ENCODE measurements at places on chromosomes 12 and 14.

DNA sequence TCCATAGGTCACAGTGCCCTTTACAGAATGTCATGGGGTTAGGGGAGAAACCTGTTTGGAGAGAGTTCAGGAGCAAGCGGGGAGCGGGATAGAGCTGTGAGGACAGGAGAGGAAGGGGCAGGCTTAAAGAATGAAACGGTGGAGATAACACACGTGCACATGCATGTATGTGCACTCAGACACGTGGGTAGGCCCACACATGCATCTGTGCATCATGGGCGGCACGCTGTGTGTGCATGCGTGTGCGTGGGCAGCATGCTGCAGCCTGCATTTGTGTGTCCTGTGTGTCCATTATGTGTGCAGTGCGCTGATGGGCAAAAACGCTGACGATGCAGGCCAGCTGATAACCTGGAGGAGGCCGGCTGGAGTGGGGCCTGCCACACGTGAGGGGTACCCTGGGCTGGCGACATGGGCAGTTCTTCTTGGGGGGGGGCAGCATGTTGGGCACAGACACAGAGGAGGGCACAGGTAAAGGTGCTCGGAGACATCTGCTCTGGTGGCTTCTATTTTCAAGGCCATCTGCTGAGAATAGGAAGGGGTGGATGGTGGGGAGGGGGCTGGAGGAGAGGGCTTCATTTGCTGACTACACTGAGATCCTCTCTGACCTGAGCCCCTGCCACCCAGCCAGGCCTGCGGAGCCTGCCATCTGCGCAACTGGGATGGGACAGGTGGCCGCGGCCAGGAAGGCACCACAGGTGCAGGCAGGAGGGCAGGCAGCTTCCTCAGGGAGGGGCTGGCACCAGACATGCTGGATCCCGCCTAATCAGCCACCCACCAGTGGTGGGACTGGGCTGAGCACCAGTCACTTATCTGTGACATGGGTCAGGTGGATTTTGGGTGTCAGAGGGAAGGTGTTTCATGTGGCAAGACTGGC is 4.6 kb upstream of the ANKRD9 start:
- no peak for DNase-seq

GRCh38 chr12:47218191-47218654 is 138.5 kb upstream of the AMIGO2 start:
- no peak for DNase-seq

GRCh38 chr12:69751476-69751875 is 12.8 kb downstream of the RAB3IP start:
- DNase-seq, result no peak

DNA sequence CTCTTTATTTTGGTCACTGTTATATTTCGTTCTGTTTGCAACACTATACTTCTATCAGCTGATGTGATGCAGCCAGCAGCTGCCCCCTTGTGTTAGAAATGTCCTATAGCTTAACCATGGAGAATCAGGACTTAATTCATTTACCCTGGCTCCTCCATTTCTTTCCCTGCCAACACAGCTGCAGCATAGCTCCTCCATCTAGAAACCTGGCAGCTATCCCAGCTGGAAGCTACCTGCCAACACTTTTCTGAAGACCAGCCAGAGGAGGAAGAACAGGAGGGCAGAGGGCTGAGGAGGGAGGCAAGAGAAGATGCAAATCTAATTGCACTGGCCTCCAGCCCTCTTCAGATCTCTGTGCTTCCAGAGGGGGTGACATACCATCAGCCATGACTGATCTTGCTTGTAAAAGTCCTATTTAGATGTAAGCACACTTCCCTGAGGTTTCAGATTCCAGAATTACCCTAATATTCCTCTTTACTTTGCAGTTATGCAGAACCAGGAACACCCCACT is 156.8 kb upstream of the TMEM260 start:
- peak; percentile 62 for DNase-seq

DNA sequence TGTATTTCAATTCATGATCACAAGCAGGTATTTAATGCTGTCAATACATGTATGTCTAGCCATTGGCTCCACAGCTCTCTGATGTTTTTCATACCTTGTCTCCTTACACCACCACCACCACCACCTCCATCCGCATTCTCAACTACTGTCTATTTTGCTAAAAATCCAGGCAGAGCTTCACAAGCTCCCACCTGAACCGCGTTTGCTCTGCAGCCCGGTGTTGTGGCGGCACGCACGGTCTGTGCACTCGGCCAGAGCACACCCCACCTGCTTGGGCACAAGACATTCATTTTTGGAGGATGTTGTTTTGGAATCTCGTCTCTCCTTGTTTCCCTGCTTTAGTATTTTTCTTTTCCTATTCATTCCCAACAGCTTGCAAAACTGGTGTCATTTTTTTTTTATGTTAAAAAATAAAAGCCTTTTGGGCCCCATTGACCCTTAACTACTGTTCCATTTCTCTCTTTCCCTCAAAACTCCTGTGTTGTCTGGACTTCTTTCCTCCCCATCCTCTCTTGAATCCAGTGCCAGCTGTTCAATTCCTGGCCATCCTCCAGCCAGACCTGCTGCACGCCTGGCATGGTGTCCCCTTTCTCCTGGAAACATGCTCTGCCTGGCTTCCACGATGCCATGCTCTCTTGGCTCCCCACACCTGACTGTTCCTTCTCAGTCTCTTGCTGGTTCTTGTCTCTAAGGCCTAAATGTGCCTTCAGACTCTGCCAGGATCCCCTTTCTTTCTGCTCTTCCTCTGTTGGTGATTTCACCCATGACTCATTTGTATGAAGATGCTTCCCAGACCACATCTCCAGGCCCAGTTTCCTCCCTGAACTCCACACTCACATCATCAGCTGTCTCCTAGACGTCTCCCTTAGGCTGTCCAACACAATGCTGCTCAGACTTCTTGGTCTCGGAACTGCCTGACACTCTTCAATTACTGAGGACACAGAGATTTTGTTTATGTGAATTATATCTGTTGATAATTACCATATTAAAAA is 37.9 kb downstream of the PIWIL1 start:
- no peak for DNase-seq

- no peak for DNase-seq
These were observed 510 bp downstream of the ARID2 start for GRCh38 chr12:45730084-45730347.
